Fibroblast of the conjunctiva (primary cell): ENCODE measurements at places on chromosomes 4 and X.
A peak's percentile ranks its signal among the peaks of the same experiment; 100 is the strongest.

GRCh38 chr4:21307709-21308108, 607.5 kb downstream of the PACRGL start:
- no peak for DNase-seq

DNA sequence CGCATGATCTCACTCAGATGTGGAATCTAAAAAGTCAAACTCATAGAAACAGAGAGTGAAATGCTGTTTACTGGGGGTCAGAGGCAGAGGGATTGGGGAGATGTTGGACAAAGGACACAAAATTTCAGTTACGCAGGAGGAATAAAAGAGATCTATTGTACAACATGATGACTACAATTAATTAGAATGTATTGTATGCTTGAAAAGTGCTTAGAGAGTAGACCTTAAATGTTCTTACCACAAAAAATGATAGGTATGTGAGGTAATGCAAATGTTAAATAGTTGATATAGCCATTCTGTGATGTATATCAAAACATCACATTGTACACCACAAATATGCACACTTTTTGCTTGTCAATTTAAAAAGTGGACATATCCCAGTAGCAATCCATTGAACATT, 36.1 kb upstream of the PHKA2 start:
- no peak for DNase-seq

GRCh38 chr4:88110826-88111225, 47.6 kb downstream of the ABCG2 start:
- DNase-seq, result no peak

GRCh38 chr4:8356856-8357255, 83.7 kb downstream of the ACOX3 start:
- DNase-seq, result no peak

DNA sequence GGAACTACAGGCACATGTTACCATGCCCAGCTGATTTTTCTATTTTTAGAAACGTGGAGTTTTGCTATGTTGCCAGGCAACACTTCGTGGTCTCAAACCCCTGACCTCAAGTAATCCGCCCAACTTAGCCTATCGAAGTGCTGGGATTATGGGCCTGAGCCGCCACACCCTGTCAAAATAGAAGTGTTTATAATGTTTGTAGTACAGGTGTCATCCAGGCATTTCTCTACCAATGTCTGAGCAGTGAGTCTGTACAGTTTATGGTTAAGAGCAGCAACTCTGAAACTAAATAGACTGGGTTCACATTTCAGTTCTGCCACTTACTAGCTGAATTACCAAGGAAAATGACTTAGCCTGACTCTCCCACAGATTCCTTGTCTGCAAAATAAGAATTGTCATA, 460.4 kb upstream of the GALNT7 start:
- no peak for DNase-seq

DNA sequence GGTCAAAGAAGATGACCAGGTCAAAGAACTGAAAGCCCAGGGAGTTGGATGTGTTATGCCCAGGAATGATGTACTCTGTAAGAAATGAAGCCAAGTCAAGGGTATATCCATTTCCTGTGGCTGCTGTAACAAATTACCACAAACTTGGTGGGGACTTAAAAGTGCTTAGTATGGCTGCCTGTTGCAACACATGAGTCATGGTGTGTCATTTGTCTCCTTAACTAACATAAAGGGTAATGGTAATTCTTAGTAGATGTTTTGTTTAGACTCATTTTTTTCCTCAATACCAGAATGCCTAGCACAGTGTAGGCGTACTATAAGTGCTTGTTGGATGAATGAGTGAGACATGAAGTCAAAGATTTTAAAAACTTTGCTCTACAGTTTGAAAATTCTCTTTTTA, 45.7 kb downstream of the SYTL5 start:
- DNase-seq, result peak; percentile 65

- peak; percentile 21 for DNase-seq
These were observed 8.0 kb upstream of the KCNE5 start for GRCh38 chrX:109632906-109633504.

DNA sequence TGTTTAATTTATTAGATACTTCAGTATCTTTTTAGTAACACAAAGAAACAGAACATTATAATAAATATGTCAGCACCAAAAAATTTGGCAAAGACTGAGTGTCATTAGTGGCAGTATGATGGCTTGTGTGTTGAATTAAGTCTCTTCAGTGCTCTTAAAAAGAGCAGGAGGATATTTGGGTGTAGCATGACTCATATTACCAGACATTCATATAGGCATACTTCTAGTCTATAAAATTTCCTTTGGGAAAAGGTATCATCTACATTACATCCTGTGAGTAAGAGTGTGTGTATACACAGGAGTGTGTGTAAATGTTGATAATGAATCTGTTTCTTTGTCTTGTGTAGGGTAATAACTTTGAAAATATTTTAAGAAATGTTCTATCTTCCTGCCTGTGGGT, 135.7 kb downstream of the CNKSR2 start:
- no peak for DNase-seq

DNA sequence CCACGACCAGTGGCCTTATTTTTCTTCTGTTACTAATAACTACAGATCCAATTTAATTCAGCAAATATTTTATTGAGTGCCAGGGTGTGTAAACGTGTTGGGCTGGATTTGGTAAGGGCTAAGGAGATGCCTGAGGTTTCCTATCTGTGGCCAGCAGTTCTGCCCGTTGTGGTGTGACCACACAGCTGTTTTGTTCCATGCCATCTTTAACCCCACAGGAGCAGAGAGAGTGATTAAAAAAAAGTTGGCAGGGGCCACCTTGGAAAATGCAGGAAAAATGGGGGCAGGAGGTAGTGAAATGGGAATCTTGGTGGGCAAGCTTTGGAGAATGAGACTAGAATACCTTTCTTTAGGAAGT, 1.1 kb downstream of the PLAC8 start:
- no peak for DNase-seq

DNA sequence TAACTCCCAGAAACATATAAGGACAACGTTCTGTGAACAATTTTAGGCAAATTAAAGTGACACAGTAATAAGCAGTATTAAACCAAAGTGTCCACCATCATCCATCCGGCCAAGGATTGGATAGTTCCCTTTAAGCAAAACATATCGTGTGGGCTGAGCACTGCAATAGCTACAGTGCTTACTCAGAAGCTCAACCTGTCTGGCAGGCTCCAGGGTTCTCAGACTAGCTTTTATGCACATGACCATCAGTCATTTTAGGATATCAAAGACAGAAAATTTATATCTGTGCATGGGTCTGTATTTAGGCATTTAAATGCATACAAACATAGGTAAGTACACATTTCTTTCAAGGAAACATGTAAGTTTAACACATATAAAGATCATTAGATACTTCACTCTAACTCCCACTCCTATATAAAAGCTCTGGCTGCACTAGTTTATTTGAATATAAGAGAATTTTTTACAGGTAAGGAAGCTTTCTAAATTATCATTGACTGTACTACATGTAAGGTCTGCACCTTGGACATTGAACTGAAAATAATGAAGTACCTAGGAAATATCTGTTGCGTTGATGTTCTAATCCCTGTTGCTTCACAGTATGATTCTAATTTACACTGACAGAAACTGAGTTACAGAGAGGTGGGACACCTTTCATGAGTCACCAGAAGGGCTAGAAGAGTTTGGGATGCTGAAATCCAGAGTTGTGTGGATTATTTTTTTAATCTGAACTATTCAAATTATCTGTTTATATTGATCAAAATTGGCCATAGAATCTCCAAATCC, 67.6 kb downstream of the ELOVL6 start:
- DNase-seq, result no peak
